NCI-H446 treated with DMSO at 0.1 percent for 48 hours (cell line): ENCODE measurements at places on chromosomes 4 and X.

DNA sequence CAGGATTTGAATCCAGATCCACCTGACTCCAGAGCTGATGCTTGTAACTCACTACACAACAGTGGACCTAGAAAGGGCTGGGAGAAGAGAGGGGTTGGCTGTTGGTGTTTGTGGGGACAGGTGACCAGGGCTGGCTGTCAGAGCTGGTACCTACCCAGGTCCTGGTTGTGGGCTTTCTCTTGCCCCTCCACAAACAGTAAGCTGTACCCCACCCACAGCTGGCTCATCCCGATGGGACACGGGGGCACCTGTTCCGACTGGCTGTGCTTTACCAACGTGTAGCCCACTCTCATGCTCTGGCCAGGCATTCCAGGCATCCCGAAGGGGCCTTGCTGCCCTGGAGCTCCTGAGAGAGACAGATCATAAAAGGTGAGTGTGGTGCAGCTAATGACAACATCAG lies 68.7 kb downstream of the ATG4A start:
- DNase-seq: no peak

DNA sequence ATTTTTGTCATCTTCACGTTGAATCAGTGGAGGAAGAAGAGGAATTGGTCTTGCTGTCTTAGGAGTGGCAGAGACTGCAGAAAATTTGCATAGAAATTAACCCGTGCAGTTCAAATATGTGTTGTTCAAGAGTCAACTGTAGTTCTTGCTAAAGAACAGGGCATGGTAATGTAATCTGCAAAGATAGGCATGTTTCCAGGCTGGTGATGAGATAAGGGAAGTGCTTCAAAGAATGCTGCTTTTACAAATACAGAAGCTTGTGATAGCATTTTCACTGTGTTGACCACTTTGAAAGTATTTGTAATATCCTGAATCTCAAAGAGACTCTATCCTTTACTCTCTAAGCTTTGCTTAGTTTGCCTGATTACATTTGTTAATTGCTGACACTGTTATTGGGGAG lies 60.1 kb downstream of the PRRG1 start:
- no peak for DNase-seq

DNA sequence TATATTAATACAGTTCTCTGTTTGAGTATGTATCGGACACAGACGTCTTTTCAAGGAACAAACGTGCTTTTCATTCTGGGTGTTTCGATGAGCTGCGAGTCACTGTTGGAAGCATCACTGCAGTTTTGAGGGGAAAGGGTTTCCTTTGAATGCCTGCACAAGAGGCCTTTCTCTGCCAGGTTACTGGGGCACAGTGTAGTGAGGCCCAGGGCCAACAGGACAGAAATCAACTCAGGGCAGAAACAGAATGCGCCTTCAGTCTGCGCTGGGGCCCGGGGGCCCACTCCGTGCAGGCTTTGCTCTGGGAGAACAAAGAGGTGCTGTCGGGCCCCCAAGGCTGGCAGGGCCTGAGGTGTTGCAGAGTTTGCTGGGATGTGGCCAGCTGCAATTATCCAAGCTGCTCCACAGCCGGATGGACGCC lies 2.3 kb upstream of the PPP2R3B start:
- no peak for DNase-seq

DNA sequence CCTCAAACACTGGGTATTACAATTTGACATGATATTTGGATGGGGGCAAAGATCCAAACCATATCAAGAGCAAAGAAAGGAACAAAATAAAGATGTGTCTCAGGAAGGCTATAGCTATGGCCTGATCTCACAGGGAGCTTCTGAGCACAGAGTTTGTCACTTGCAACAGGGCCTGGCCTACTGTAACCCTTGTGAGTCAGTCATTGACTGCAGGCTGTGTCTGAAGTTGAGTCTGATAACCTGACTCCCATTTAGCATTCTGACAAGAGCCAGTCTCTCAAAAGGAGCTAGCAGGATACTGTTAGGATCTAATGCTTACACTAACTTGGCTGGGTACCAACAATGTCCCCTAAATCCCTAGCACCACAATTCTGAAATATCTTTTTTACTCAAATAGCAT lies 612.5 kb upstream of the TECRL start:
- DNase-seq: no peak

GRCh38 chrX:23952391-23952790 lies 44.6 kb downstream of the CXorf58 start:
- no peak for DNase-seq

DNA sequence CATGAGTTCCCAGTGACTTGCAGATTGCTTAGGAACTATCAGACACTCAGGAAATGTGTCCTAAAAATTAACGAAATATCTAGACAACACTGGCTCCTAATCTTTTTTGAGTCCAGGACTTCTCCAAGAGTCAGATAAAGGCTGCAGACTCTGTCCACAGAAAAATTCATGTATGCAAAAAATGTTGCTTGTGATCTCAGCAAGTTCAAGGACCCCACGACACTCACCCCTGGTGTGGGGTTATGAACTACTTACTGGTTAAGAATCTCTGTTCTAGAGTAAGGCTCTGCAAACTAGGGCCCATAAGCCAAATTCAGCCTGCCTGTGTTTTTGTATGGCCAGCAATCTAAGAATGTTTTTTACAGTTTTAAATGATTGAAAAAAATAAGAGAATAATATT lies 93.2 kb downstream of the MBNL3 start:
- DNase-seq: no peak

DNA sequence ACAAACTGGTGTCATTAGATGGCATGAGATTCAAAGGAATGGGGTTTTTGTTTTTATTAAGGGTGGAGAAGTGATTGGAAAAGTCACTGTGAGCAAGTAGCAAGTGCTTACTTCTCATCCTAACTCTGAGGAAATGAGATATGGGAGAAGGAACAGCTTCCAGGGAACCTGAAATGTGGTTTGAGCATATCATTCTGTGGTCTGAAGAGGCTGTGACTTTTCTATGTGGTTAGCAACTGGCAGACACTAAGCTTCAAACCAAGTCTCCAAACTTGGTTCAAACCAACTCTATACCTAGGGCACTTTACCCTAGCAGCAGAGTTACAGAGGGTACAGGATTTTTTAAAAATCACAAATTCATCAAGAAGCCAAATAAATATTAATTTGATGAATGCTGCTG lies 58.2 kb downstream of the DCLK2 start:
- no peak for DNase-seq

GRCh38 chr4:189385098-189385497 lies 555.6 kb upstream of the FRG1 start:
- DNase-seq: no peak

DNA sequence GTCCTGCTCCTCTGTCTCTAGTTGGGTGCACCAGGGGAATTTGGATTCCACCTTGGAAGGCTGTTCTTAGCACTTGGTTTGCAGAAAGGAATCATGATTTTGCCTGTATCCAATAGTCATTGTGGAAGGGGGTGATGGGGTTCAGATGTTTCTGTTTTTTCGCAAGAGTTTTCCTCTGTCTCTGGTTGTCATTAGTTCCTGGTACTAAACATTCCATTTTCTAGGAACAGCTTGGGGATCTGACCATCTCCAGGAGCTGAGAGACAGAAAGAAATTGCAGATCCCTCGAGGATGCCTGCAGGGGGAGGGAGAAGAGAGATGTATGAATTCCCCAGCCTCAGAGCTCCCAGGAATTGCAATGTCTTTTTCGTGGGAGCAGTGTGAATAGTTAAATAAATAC lies 70.9 kb downstream of the CYTL1 start:
- no peak for DNase-seq

DNA sequence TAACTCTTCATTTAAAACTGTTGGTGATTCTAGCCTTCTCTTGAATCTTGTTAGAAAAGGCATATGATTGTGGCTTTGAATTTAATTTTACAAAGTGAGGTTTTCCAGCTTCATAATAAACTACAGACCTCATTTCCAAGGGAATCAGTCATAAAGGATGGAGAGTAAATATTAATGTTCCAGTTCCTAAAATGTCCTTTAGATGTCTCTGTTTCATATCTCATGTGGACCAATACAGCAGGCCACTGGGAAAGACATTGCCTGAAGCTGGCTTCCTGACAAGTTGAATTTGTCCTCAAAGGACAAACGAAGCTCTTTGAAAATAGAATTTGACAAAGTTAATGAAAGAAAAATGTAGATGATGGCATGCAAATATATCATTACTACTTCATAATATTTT lies 125.4 kb downstream of the ZNF330 start:
- peak; percentile 9 for DNase-seq
